Lung microvascular endothelial cell (primary cell): ENCODE measurements at places on chromosomes 4 and X. TPM values are rescaled to one million over a fixed set of nuclear protein-coding genes. Genes with fewer than 3 reads are reported as not detected.

DNA sequence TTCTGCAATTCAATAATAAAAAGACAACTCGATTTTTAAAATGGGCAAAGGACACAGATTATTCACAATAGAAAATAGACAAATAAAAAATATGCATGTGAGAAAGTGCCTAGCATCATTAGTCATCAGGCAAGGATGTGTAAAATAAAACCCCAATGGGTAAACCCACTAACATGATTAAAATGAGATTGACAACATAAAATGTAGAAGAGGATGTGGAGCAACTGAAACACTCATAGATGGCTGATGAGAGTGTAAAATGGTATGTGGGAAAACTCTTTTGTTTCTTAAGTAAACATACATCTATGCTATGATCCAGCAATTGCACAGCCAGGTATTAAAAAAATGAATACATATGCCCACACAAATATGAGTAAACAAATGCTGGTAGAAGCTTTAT lies 177.6 kb downstream of the IQCM start:
- DNase-seq = no peak

DNA sequence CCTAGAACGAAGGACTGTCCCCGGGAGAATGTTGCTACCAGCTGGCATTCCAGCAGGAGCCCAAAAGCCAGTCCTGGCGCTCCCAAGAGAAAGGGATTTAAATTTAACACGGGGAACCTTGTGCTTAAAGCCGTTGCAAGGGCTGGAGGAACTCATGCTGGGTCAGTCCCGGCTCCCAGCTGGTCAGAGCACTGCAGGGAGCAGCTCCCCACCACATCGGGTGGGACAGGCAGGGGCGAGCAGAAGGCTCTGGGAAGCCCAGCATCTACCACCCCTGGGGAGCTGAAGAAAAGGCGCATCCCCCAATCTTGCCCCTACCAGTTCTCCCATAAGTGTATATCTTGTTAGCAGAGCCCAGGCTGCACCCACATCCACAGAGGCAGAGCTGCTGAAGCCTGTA lies 15.7 kb downstream of the CFAP99 start:
- no peak for DNase-seq

DNA sequence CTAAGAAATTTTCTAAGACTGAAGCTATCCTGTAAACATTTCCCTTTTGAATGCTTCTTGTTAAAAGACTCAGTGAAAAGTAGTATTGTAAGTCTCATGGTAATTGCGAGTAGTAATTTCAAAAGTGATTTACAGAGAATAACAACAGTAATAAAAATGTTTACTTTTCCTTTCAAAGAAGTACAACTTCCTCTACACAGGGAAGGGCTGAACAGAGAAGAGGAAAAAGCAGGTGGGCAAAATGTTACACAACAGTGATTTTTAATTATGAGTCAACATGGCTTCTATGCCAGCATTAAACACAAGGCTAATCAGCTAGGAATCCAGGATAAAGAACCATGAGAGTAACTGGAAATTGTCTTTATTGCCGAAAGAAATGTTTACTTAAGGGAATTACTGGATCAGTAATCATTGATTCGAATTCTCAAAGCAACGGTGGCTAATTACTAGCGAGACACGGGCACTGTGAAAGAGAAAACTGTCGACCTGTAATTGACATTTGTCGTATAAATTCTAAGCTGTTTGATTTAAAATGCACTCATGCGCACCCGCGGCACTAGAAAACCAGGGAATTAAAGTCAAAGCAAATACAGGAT lies 15.4 kb downstream of the UTP3 start:
- DNase-seq = peak; percentile 39

The KLHL4 gene
- 51.8 and 53.2 TPM in 2 replicates for total RNA-seq

DNA sequence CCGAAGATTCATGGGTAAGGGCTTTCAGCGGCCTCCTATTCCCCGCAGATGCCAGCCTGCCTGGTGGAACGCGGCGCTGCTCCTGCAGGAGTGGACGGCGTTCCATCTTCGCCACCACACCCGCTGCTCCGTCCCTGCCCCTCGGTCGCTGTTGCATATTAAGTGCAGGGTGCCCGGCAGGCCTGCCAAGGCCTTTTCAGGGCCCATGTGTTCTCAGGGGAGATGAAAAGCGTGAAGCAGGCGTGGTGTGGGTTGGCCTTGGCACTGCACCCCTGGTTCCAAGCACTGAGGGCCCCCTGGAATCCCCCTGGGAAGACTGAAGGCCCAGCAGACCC lies 52.0 kb downstream of the SORCS2 start:
- DNase-seq = no peak

The PGAM4 gene
- total RNA-seq = not detected in 2 replicates

The BMPR1B gene
- 0.20 and 0.22 TPM in 2 replicates for total RNA-seq

DNA sequence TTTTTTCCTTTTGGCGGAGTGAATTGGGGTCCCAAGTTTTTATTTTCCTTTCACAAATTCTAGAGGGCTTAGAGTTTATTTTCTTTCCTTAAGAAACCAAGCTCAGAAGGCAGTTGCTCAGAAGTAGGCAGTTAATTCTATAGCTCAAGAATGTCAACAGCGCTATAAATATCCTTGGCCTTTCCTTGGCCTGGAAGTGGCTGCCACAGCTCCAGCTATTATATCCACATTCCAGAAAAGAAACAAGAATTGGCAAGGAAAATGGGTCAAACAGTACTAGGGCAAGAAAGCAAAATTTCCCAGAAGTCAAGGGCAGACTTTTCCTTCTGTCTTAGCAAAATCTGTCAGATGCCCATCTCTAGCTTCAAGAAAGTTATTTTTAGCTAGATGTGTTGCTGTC lies 31.0 kb downstream of the SLC10A6 start:
- no peak for DNase-seq

The GATA1 gene
- not detected in 2 replicates for total RNA-seq

DNA sequence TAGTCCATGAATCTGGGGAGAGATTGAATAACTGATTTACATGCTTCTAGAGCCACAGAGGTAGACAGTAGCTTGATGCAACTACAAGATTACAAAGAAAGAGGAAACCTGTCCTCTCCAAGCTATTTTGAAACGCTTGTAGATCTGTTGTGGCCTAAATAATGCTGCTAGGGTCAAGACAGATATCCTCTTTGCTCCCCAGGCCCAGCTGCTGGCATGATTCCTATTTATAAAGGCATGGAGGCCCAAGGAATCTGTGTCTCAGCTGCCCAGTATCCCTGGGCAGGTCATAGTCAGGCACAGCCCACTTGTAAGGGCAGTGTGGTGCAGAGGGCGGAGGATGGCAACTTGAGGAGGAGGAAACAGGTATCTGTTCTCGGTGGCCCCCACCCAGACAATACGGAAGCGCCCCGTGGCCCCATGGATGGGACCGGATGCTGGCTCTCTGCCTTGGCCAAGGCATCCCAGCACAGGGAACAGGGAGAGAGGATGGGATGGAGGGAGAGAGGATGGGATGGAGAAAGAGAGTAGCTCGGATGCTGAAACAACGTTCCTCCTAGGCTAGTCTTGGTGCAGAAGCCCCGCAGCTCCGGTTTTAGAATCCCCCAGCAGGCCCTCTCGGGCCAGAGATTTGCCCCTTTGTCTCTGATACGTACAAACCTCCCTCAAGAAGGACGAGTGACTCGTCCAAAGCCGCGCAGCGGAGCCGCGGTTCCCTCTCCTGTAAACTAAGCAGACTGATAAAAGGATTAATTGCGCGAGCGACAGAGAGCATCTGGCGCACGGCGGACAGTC lies 767 bp upstream of the SMIM20 start:
- peak; percentile 43 for DNase-seq

DNA sequence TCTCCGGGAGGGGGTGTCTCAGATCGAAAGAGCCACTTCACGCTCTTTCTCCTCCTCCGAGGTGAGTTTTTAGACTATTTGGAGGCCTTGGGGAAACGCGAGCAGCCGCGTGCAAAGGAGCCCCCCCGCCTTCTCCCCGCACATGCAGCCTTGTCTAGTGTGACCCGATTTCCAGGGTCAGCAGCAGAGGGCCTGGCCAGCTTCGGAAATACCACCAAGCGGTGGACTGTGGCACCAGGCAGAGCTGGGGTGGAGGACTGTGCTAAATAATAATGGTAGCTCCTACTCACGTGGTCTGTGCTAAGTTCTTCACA lies 79.3 kb upstream of the BCOR start:
- DNase-seq = peak; percentile 50

- no peak for DNase-seq
Measured at GRCh38 chr4:20493761-20494353, 206.4 kb upstream of the PACRGL start.

- no peak for DNase-seq
Measured at GRCh38 chr4:39146211-39146610, 36.1 kb upstream of the WDR19 start.

- peak; percentile 71 for DNase-seq
Measured at GRCh38 chr4:161555689-161556660, 607.8 kb downstream of the FSTL5 start.

- DNase-seq = peak; percentile 62
Measured at GRCh38 chrX:154748712-154749339, 2.1 kb downstream of the GAB3 start.

- DNase-seq = peak; percentile 27
Measured at GRCh38 chr4:183349673-183350072, 27.4 kb upstream of the CLDN24 start.

GRCh38 chrX:43717161-43717560 lies 61.1 kb downstream of the MAOA start:
- DNase-seq = no peak

DNA sequence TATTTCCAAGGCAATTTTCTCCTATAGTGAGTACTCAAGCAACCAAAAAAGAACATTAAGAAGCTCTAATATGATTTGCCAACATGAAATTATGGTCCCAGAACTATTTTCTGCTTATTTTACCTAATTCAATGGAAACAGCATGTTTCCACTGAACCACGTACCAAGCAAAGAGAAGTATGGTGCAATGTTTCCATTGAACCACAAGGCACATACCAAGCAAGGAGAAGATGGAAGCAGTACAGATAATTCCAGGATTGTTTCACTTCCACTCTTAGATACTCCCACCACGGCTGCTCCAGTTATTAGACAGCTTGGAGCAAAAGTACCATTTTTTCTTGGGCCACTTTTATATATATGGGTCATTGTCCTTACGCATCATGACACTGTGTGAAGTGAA lies 164.9 kb downstream of the RNF150 start:
- DNase-seq = no peak

- no peak for DNase-seq
Measured at GRCh38 chr4:106353786-106354185, 14.8 kb downstream of the GIMD1 start.

The GRIA3 gene
- not detected in 2 replicates for total RNA-seq

- DNase-seq = peak; percentile 51
Measured at GRCh38 chrX:40153345-40154249, 55.8 kb upstream of the BCOR start.

The SLITRK2 gene
- total RNA-seq = not detected in 2 replicates

- no peak for DNase-seq
Measured at GRCh38 chr4:8108261-8108660, 50.4 kb downstream of the ABLIM2 start.

The ADH7 gene
- total RNA-seq = not detected in 2 replicates

- DNase-seq = no peak
Measured at GRCh38 chr4:1464581-1465171, 58.4 kb upstream of the NKX1-1 start.

DNA sequence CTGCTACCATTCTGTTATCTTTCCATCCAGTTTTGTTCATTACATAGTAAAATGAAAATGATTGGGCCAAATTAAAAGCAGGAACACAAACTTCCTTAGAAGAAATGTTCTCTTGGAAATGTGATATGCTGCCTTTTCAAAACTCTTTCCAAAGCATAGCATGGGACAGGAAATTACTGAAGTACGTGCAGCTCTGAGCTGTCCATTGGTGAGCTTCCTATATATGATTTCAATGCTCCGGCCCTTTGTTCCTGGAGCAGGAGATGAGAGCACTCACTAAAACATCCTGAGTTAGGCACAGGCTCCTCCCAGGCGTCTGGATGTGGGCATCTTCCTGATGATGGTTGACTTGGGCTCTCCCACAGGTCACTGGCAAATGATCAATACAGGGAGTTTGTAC lies 33.0 kb upstream of the ANXA3 start:
- DNase-seq = peak; percentile 68

DNA sequence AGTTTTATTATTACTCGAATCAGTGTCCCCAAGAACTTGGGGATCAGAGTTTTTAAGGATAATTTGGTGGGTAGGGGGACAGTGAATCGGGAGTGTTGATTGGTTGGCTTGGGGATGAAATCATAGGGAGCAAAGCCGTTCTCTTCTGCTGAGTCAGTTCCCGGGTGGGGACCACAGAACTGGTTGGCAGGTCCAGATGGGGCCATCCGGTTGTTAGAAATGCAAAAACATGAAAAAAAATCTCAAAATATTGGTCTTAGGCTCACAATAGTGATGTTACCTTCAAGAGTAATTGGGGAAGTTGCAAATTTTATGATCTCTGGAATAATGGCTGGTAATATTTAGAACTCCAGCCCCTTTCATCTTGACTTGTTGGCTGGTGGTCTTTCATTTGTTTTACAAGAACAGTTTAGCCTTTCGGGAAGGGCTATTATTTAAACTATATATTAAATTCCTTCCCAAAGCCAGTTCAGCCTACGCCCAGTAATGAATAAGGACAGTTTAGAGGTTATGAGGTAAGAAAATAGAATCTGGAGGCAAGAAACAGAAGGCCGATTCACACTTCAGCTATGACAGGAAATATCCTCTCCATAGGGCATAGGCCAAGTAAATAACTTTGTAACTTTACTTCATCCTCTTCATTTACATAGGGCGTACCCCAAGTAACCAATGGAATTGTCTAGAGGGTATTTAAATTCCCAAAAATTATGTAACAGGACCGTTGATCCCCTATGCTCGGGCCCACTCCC lies 164.1 kb upstream of the STS start:
- no peak for DNase-seq

- DNase-seq = no peak
Measured at GRCh38 chrX:70234355-70234754, at the start of gene AWAT1. TSS of gene AWAT1 (plus strand) at chrX:70234655. CDS start at chrX:70234696, 41 bp downstream.

The PWWP3B gene
- total RNA-seq = under 0.01 TPM in 1 of 2 replicates, not detected in the other

The ATP5ME gene
- total RNA-seq = 215 and 297 TPM in 2 replicates

The CFAP47 gene
- total RNA-seq = not detected in 2 replicates

DNA sequence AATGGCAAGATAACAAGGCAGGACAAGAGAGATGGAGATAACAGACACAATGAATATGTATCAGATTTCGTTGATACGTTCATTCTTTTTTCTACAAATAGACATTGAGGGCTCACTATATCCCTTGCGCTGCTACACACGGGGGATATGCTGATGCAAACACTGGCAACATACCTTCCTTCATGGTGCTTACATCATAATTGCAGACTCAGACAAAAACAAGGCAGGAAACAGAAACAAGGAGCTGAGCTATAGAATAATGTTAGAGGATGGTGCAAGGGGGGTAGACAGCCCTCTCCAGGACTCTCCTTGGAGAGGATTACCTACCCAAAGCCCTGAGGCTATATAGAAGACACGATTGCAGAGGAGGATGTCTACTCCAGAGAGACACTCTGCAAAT lies 1069.5 kb downstream of the DMD start:
- no peak for DNase-seq

DNA sequence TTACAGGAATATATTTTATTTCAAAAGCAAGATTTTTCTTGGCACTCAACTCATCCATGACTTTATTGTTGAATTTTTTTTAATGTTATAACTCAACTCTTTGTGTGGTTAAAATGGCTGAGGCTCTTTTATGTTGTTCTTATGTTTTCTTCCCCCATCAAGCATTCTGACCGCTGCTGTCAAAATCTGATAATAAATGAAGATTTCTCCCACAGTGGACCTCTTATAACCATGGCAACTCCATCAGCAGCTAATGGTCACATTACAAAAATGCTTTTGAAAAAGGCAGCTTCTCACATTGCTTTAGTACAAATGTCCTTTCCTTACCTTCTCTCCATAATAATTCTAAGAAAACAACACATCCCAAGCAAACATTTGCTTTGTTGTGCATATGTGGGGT lies 96.0 kb upstream of the ATOH1 start:
- DNase-seq = no peak

The SOX3 gene
- total RNA-seq = not detected in 2 replicates
